ENCODE measurements at places on chromosomes 16 and 17.

GRCh38 chr17:50904518-50905459 is 38.6 kb upstream of the TOB1 start:
- H3K4me1 ChIP-seq = peaks cover 4% of the 10 kb centered on the region
- no peak overlapping the region for H3K27ac ChIP-seq
- no peaks in the 10 kb centered on the region for H3K27me3 ChIP-seq
- no peak overlapping the region for H3K4me3 ChIP-seq

DNA sequence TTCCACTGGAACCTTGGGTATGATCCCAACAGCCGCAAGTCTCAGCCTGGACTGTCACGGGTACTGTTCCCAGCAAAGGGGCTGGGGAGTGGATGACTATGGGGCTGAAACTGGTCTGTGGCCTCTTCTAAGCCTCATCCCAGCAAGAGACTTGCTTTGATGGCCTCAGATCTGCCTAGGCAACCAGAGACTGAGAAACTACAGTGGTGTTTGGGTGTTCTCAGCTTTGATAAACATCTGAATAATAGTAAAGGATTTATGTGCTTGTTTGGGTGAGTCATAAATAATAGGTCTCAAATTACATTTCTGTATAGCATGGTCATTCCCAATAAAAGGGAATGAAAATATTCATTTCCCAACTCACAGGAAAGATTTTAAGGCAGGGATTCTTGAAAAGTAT is 30.2 kb upstream of the ULK2 start:
- no peaks in the 10 kb centered on the region for H3K27me3 ChIP-seq
- H3K27ac ChIP-seq = no peak overlapping the region
- H3K36me3 ChIP-seq = peaks cover 3% of the 10 kb centered on the region
- no peak overlapping the region for H3K4me3 ChIP-seq

DNA sequence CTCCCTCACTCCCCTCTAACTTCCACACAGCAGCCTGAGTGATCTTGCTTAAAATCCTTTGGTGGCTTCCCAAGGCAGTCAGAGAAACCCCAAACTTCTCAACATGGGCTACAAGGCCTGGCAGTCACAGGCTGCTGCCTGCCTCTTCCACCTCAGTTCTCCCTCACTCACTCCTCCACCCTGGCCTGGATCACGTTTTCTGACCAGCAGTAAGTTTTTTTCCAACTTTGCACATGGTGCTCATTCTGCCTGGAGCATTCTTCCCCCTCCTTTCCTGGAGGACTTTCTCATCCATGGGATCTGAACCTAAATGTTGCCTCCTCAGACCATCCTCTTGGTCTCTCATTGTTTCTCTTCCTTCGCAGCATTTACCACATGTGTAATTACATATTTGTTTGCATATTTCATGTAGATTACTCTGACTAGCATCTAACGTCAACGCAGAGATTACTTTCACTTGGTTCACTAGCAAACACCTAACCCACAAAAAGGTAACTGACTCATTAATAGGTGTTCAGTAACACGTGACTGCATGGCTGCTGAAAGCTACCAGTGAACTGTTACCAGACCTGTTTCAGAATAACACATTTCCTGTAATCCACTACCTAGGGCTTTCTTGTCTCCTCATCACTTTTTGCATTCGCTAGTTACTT is 17.1 kb downstream of the GNA13 start:
- H3K36me3 ChIP-seq = no peaks in the 10 kb centered on the region
- DNase-seq = no peak
- no peak overlapping the region for H3K4me3 ChIP-seq
- H3K27ac ChIP-seq = no peak overlapping the region
- no peaks in the 10 kb centered on the region for H3K4me1 ChIP-seq

GRCh38 chr17:46270032-46270431 is 24.9 kb upstream of the LRRC37A start:
- H3K4me3 ChIP-seq = no peak overlapping the region
- peaks cover 9% of the 10 kb centered on the region for H3K27me3 ChIP-seq
- no peak overlapping the region for H3K27ac ChIP-seq
- no peaks in the 10 kb centered on the region for H3K36me3 ChIP-seq
- no peak for DNase-seq

GRCh38 chr16:1299012-1299867 is 10.2 kb upstream of the UBE2I start:
- DNase-seq = no peak
- no peaks in the 10 kb centered on the region for H3K4me1 ChIP-seq
- no peaks in the 10 kb centered on the region for H3K36me3 ChIP-seq
- no peak overlapping the region for H3K27ac ChIP-seq

DNA sequence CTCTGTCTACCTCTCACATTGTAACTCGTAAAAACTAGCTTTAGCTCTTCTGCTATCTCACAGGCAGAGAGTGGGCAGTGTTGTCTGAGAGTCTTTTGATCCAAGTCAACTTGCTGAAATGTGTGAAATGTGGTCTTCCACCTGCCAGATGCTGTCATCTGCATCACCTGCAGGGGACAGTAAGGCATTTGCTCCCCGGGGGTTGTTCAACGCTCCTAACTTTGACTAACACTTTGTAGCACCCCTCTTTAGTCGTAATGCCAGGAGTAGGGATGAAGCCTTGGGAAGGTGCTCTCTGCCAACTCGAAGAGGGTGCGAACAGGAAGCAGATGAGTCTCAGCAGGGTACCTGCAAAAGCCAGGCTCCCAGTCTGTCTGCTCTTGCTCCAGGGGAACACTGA is 36.1 kb downstream of the SNX11 start:
- DNase-seq = no peak
- no peaks in the 10 kb centered on the region for H3K27me3 ChIP-seq
- H3K27ac ChIP-seq = no peak overlapping the region
- no peaks in the 10 kb centered on the region for H3K36me3 ChIP-seq
- H3K4me1 ChIP-seq = no peaks in the 10 kb centered on the region

- peaks cover 9% of the 10 kb centered on the region for H3K36me3 ChIP-seq
- H3K4me3 ChIP-seq = no peak overlapping the region
- H3K27me3 ChIP-seq = no peaks in the 10 kb centered on the region
- DNase-seq = no peak
- peaks cover 9% of the 10 kb centered on the region for H3K4me1 ChIP-seq
Observed at GRCh38 chr17:50144355-50144754, 6.1 kb downstream of the PPP1R9B start.

GRCh38 chr16:79036541-79036940 is 564.0 kb downstream of the MAF start:
- H3K4me3 ChIP-seq = no peak overlapping the region
- H3K4me1 ChIP-seq = no peaks in the 10 kb centered on the region
- H3K27me3 ChIP-seq = no peaks in the 10 kb centered on the region

DNA sequence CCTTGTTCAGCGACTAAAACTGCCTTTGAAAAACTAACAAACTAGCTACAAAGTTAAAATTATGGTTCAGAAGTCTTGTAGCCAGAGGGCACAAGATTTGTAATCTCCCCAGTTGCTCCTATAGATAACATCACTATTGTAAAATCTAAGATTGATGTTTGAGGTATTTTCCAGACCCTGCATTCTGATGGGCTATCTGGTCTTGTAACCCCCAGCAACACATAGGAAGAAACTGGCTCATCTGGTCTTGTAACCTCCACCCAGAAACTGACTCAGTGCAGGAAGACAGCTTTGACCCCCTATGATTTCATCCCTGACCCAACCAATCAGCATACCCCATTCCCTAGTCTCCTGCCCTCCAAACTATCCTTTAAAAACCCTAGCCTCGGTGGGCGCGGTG is 12.3 kb upstream of the CHCT1 start:
- H3K36me3 ChIP-seq = no peaks in the 10 kb centered on the region
- H3K27ac ChIP-seq = no peak overlapping the region

GRCh38 chr17:10698096-10698818 is 863 bp downstream of the ADPRM start:
- H3K36me3 ChIP-seq = peaks cover 6% of the 10 kb centered on the region
- H3K4me1 ChIP-seq = no peaks in the 10 kb centered on the region
- no peaks in the 10 kb centered on the region for H3K27me3 ChIP-seq
- H3K27ac ChIP-seq = peak overlapping the region; percentile 93
- peak overlapping the region; percentile 47 for H3K4me3 ChIP-seq

DNA sequence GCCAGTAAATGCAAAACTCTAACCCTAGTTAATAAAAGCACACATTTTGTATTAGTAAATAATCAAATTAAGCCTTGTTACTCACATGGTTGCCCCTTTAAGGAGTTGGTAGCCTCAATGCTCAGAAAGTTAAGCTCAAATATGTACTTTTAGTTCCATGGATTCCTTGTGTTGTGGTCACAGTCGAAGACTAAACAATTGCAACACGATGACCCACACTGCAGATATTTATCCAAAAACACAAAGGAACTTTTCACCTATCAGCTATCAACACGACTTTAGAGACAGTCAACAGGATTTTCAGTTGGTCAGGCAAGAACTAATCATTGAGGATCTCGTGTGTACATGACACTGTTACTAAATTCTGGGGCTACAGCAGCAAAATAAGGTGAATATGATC is 47.4 kb upstream of the NUDT7 start:
- DNase-seq = no peak
- H3K27me3 ChIP-seq = no peaks in the 10 kb centered on the region
- H3K4me1 ChIP-seq = no peaks in the 10 kb centered on the region
- no peaks in the 10 kb centered on the region for H3K36me3 ChIP-seq

- DNase-seq = no peak
- no peaks in the 10 kb centered on the region for H3K4me1 ChIP-seq
- H3K36me3 ChIP-seq = peaks cover 10% of the 10 kb centered on the region
- H3K27ac ChIP-seq = no peak overlapping the region
Observed at GRCh38 chr16:74466872-74467271, 45.6 kb upstream of the CLEC18B start.

- H3K27me3 ChIP-seq = no peaks in the 10 kb centered on the region
- no peak for DNase-seq
- no peak overlapping the region for H3K4me3 ChIP-seq
Observed at GRCh38 chr16:21694609-21695008, 30.8 kb downstream of the OTOA start.

GRCh38 chr16:82773018-82773417 is 146.2 kb downstream of the CDH13 start:
- H3K4me3 ChIP-seq = no peak overlapping the region
- no peaks in the 10 kb centered on the region for H3K36me3 ChIP-seq
- H3K27me3 ChIP-seq = no peaks in the 10 kb centered on the region
- H3K27ac ChIP-seq = no peak overlapping the region

DNA sequence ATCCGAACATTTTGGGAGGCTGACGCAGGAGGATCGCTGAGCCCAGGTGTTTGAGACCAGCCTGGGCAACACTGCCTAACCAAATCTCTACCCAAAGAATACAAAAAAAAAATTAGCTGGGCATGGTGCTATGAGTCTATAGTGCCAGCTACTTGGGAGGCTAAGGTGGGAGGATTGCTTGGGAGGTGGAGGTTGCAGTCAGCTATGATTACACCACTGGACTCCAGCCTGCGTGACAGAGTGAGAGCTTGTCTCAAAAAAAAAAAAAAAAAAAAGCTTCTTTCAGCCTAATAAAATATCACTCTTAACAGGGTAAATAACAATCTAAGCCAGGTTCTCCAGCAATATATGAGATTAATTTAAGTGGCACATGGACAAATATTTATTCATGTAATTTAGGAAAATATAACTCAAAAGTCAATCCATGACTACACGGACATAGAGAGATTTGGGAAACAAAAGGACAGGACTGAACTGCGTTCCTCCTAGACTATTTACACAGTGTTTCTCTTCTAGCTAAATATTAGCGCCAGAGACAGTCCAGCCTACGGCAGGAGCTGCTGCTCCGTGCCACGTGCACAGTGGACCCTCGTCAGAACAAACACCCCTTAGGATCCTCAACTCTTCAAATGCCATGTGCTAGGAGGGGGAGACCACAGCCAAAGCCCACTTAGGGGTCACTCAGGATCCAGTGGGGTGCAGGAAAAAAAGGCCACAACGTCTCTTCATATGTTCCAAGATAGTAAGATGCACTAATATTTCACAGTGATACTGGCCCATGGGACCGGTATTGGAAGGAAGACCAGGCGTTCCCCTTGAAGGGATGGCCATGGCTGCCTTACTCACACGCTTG is 8.7 kb downstream of the USP36 start:
- H3K4me3 ChIP-seq = no peak overlapping the region
- H3K27me3 ChIP-seq = no peaks in the 10 kb centered on the region
- H3K36me3 ChIP-seq = peaks cover 16% of the 10 kb centered on the region
- no peaks in the 10 kb centered on the region for H3K4me1 ChIP-seq
- H3K27ac ChIP-seq = no peak overlapping the region

DNA sequence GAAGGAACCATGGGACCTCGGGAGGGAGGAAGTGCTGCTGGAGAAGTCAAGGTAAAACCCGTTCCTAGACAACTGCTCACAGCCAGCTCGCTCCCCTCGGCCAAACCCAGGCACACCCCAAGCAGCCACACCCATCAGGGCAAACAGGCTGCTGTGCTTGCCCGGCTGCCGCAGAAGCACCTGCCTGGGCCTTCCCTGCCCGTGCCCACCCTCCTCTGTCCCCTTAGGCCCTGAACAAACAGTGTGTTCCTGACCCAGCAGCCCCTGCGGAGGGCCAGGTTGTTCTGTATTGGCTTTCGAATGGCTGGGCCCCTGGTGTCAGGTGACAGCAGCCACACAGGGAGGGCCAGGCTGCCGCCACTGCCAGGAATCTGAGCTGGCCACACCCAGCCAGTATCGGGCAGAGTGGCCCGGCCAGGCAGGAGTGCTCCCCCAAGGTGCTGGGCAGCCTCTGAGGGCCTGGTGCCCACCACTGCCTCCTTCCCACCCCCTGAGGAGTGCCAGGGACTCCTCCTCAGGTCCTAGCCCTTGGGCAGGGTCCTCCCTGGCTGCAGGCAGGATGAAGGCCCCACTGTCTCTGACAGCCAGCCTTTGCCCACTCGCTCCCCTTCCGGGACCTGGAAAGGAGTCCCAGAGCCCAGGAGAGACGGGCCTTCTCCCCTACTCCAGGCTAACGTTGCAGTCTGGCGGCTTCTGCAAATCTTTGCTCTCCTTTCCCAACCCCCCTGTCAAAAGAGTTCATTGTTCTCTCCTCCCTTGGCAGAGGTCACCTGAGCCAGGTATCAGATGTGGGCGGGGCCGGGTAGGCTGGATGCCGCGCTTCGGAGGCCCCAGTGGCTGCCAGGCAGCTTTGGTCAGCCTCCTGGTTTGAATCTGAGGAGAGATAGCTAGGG is 24.0 kb downstream of the LLGL2 start:
- H3K4me3 ChIP-seq = peak overlapping the region; percentile 24
- no peaks in the 10 kb centered on the region for H3K27me3 ChIP-seq
- H3K4me1 ChIP-seq = peaks cover 7% of the 10 kb centered on the region
- DNase-seq = peak; percentile 84
- no peaks in the 10 kb centered on the region for H3K36me3 ChIP-seq

GRCh38 chr16:84007965-84008364 is 34.6 kb downstream of the SLC38A8 start:
- no peak overlapping the region for H3K27ac ChIP-seq
- DNase-seq = no peak
- no peaks in the 10 kb centered on the region for H3K36me3 ChIP-seq
- no peaks in the 10 kb centered on the region for H3K27me3 ChIP-seq
- no peak overlapping the region for H3K4me3 ChIP-seq

DNA sequence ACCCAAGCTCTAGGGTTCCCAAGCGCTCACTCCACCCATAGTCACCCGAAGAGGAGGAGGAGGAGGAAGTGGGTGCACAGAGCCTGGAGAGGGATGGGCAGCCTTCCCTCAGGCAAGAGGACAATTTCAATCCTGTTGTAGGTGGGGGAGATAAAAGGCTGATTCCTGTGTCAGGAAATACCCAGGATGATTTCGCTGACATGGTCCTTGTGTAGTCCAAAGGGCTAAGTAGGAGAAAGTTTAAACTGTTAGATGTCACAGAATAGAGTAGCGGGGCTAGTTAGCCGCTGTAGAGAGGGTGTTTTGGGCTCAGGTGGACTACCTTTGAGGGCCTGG is 1.3 kb upstream of the EXOC7 start:
- no peak overlapping the region for H3K4me3 ChIP-seq
- H3K27ac ChIP-seq = no peak overlapping the region
- peaks cover 2% of the 10 kb centered on the region for H3K36me3 ChIP-seq
- H3K27me3 ChIP-seq = no peaks in the 10 kb centered on the region
- DNase-seq = no peak
- H3K4me1 ChIP-seq = peaks cover 2% of the 10 kb centered on the region

- DNase-seq = no peak
- no peaks in the 10 kb centered on the region for H3K27me3 ChIP-seq
- no peaks in the 10 kb centered on the region for H3K4me1 ChIP-seq
Observed at GRCh38 chr17:47810901-47811635, 10.5 kb downstream of the OSBPL7 start.

Data from mesendoderm (in vitro differentiated cells).